ENCODE measurements at places on chromosomes 12 and 14.

DNA sequence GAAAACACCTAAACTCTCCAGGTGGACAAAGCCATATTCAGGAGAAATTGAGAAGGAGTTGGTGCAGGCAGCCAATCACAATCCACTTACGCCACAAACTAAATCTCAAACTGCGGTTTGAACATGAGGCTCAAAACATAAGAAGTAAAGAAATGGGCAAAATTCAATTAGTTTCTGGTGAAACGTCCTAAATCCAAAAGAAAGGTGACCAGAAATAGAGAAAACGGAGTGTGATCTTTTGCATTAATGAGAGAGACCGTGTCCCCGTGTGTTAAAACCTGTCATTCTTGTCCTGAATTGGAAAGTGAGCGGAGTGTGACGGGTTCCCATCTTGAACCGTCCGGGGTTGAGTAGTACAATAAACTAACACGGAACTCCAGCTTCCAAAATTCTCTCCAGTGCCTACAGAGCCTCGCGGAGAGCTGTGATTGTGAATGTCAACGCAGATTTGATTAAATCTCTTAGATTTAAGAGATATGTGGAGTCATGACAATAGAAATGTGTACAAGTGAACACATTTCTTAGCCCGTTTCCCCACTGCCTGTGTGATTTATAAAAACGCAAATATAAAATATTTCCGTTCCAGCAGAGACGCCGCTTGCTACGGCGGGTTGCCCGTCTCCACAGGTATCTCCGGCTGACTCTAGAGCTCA is 595 bp upstream of the METAP2 start:
- peak; percentile 60 for ATAC-seq

- ATAC-seq: no peak
These were observed 270.2 kb upstream of the SRRM4 start for GRCh38 chr12:118711185-118711584.

GRCh38 chr12:50546441-50547318 is 41.9 kb downstream of the DIP2B start:
- ATAC-seq: no peak

DNA sequence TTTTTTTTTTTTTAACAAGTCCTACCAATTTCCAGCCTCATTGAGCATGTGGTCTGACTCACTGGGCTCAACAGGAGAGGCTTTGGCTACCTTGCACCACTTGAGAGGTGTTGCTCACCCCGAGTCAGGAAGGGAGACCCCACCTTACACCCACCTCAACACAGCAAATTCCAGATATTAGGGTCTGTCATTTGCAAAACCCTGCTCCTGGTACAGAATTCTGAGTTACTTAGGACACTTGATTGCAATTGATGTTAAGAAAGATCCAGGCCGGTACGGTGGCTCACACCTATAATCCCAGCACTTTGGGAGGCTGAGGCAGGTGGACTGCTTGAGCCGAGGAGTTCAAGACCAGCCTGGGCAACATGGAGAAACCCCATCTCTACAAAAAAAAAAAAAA is 14.1 kb downstream of the DGLUCY start:
- no peak for ATAC-seq

- ATAC-seq: no peak
These were observed 4.0 kb downstream of the AGAP2 start for GRCh38 chr12:57734591-57734990.

All from gastroesophageal sphincter (tissue), 4 donors.